NCI-H187 (cell line): ENCODE measurements at places on chromosomes 6 and 20.

DNA sequence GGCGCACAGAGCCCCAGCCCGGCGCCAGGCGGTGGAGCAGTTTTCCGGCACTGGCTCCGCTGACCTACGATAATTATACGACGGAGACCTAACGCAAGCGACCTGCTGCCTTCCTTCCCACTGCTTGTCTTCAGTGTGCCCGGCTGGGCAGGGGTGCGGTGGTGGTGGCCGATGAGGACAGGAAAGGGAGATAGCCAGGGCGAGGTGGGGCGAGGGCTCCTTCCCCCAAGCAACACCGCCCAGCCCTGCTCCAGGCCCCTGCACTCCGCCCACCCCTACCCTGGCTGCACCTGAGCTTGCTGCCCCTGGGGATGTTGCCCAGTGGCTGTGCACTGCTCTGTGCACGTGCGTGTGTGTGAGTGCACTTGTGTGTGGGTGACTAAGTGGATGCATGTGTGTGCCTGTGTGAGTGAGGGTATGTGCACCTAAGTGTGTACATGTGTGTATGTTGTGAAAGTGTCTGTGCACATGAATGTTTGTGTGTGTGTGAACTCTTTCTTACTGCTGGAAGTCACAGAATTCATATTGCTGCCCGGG lies 42.6 kb upstream of the IRF4 start:
- no peak for DNase-seq

DNA sequence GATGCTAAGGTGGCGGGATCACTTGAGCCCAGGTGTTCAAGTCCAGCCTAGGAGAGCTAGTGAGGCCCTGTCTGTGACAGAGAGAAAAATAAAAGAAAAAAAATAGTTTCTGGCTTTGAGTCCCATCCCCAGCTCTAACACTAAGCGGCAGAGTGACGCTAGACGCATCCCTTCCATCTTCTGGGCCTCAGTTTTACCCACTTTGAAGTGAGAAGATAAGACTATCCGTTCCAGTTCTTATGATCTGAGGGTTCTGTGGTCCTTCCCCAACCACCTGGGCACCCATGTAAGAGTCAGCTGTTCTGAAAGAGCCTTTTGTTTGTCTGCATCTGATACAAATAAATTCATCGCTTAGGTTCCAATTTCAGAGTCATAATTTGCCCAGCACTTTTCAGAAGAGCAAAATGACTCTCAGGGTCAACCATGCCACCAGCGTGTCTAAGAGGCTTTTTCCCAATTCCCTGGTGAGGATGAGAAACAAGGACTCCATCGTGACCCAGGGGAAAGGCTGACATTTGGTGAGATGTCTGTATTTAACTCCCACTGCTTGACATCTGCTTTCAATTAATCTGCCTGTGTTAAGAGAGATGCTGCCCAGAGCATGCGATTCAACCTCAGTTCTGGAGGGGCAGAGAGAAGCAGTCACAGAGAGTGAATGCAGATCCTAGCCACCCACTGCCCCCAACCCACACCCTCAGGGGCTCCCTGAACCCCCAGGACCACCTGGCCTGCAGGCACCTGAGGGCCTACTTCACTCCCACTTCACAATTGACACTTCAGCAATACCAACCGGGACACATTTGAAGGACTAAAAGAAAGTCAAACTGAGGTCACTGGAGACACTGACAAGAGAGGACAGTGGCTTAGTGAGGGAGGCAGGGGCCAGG lies 131.6 kb upstream of the TOP1 start:
- DNase-seq: no peak

DNA sequence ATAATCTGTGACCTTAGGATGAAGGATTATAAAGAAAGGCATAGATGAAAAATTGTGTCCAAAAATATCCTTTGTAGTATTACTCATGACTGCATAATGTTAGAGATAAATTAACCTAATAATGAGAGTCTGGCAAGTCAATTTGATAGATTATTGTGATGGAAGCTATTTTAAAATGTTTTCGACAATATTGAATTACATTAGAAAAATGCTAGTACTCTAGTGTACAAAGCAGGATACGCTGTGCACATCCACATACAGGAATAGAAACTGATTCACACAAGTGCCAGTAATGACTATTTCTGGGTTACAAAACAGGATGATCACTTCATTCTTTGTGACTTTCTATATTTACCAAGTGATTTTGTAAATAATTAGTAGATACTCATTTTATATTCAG lies 3.3 kb downstream of the SLC17A2 start:
- DNase-seq: no peak

- DNase-seq: no peak
Observed at GRCh38 chr6:3303795-3304411, 45.2 kb downstream of the PSMG4 start.

DNA sequence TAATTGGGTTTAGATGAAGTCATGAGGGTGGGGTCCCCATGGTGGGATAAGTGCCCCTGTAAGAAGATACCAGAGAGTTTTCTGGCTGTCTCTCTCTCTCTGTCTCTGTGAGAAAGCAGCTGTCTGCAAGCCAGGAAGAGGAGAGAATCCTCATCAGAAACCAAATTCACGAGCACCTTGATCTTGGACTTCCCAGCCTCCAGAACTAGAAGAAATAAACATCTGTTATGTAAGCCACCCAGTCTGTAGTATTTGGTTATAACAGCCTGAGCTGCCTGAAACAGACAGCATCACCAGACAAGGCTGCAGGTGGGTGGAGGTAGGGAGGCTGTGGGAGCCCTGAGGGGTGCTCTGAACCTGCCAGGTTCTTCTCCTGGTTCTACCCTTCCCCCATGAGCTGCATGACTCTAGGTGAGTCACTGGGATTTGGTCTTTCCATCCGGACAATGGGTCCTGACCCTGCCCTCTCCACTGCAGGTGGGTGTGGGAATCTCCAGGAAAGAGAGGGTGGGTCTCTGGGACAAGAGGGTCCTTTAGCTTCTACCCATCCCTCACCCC lies 34.3 kb upstream of the VEGFA start:
- DNase-seq: no peak

DNA sequence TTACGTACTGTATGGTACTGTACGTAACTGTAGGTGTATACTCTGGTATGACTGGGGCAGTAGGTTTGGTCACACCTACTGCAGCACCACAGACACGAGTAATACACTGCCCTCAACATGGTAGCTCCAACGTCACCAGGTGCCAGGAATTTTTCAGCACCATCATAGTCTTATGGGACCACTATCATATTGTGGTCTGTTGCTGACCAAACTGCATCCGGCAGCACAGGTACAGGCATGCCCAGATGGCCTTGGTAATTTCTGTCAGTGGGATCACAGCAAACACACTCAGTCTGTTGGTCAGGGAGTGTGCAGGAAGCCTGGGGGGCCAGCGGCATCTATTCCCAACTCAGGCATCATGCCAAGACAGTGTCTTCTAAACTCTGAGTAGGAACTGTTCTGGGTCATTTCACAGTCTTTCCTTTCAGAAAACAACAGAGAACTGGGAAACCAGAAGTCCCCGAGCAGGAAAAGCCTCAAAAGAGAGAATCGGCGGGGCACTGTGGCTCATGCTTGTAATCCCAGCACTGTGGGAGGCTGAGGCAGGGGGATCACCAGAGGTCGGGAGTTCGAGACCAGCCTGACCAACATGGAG lies 5.8 kb downstream of the YTHDF1 start:
- no peak for DNase-seq

DNA sequence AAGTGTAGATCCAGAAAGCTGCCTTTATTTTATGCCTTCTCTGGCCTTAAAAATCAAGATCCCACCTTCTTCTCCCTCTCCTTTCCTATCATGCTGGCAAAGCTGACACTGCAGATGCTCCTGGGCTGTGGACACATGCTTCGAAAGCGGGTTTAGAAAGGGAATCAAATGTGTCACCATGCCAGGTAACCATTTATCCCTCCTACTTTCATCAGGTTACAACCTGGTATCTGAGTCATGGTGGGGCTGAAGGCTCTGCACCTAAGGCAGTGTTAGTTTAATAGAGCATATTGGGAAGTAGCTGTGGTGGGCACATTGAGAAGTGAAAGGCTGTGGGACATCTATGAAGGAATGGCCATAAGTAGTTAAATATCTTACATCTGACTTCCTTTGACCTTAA lies 69.8 kb downstream of the GJA1 start:
- DNase-seq: no peak

GRCh38 chr6:159943101-159943632 lies 25.7 kb upstream of the IGF2R start:
- DNase-seq: no peak

- DNase-seq: no peak
Observed at GRCh38 chr6:135129136-135129856, 51.8 kb upstream of the MYB start.

GRCh38 chr20:22353586-22353985 lies 230.8 kb downstream of the FOXA2 start:
- DNase-seq: no peak

GRCh38 chr6:109445382-109445781 lies 4.9 kb downstream of the SMPD2 start:
- no peak for DNase-seq
